ENCODE measurements at places on chromosomes 3 and 15. TPM values are rescaled to one million over a fixed set of nuclear protein-coding genes. Genes with fewer than 3 reads are reported as not detected.

Gene VEPH1
- total RNA-seq = 9.3 TPM

- no peak overlapping the region for H3K27ac ChIP-seq
- no peaks in the 10 kb centered on the region for H3K36me3 ChIP-seq
- H3K4me1 ChIP-seq = no peaks in the 10 kb centered on the region
- peaks cover 2% of the 10 kb centered on the region for H3K27me3 ChIP-seq
- H3K4me3 ChIP-seq = no peak overlapping the region
- DNase-seq = peak; percentile 33
Observed at GRCh38 chr3:157347577-157348303, 88.9 kb upstream of the PTX3 start.

DNA sequence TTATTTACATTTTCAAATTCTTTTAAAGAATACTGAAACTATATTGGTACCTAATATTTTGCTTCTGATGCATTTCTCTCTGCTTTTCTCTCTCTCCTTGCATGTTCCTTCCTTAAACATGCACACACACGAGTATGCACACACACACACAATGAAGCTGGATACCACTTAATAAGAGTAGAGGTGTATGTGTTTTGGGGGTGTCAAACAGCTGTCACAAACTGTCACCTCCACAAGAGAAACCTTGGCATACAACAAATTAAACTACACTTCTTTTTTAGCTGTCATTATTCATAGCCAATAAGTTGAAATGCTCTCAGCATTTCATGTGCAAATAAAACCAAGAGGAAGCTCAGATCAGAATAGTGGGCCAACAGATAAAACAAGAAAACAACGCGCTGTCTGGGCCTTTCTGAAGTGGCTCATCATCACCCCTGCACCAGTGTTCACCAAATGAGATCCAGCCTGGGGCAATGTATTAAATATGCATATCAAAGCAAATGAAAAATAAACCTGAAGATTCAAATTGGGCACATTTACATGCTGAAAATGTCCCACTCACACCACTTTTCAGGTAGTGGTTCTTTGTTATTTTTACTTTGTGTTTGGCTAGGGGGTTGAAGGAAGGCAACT lies 9.7 kb downstream of the MEIS2 start:
- DNase-seq = no peak
- H3K4me3 ChIP-seq = no peak overlapping the region
- H3K27ac ChIP-seq = no peak overlapping the region
- H3K36me3 ChIP-seq = no peaks in the 10 kb centered on the region

DNA sequence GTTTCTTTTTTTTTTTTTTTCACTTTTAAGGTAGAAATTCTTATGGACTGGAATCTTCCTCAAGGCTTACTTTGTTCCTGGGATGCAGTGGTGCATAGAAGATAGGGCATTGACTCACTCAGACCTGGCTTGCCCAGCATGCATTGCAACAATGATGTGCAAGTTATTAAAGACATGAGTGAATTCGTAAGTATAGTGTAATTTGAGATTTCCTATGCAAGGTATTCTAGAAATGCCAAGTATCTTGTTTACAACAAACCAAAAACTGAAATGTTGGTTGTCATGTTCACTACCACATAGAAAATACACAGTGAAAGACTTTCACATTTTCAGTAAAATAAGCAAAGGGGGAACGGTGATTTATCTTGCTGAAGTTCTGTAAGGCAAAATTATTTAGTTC lies 56.5 kb upstream of the FNDC3B start:
- no peak overlapping the region for H3K27ac ChIP-seq
- peaks cover 1% of the 10 kb centered on the region for H3K27me3 ChIP-seq
- no peak overlapping the region for H3K4me3 ChIP-seq
- no peaks in the 10 kb centered on the region for H3K4me1 ChIP-seq
- DNase-seq = no peak

DNA sequence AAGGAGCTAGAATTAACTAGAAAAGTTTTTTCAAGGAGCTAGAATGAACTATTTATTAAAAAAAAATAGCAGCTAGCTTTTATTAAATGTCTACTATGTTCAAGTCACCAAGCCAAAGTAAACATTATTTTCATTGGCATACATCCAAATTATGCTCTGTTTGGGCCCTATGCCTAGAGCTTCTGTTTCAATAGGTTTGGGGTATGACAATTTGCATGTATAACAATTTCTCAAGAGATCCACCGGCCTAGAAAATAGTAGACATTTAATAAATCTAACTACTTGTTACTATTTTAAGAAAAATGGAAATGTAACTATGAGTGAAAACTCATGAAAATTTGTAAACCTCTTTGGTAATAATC lies 8.0 kb downstream of the GABRR3 start:
- H3K36me3 ChIP-seq = no peaks in the 10 kb centered on the region
- no peaks in the 10 kb centered on the region for H3K27me3 ChIP-seq
- DNase-seq = no peak
- no peak overlapping the region for H3K27ac ChIP-seq
- peaks cover 8% of the 10 kb centered on the region for H3K4me1 ChIP-seq
- H3K4me3 ChIP-seq = no peak overlapping the region

- H3K4me3 ChIP-seq = peak overlapping the region; percentile 4
- H3K27ac ChIP-seq = no peak overlapping the region
- H3K27me3 ChIP-seq = peaks cover 2% of the 10 kb centered on the region
- no peaks in the 10 kb centered on the region for H3K4me1 ChIP-seq
Observed at GRCh38 chr3:46429671-46430070, 22.6 kb downstream of the CCRL2 start.

DNA sequence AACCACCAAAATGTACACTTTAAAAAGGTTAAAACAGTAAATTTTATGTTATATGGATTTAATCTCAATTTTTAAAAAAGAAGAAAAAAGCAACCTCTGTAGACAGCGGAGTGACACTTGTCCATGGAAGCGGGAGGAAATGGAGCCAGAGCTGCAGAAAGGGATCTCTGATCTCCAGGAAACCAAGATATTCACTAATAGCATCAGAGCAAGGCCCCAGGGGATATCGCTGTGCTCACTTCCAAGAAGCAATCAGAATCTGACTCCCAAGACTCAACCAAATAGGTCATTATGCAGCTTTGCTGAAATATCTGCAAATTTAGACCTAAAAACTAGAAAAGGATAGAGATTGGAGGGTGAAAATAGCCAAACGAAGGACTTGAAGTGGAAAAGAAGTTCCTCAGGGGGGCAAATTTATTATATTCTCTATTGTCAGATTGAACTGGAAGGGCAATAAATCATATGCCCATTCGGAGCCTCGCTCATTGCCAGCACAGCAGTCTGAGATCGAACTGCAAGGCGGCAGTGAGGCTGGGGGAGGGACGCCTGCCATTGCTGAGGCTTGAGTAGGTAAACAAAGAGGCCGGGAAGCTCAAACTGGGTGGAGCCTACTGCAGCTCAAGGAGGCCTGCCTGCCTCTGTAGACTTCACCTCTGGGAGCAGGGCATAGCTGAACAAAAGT lies 62.0 kb upstream of the ATP2C1 start:
- no peak overlapping the region for H3K27ac ChIP-seq
- no peaks in the 10 kb centered on the region for H3K27me3 ChIP-seq
- peaks cover 12% of the 10 kb centered on the region for H3K4me1 ChIP-seq
- H3K36me3 ChIP-seq = no peaks in the 10 kb centered on the region
- peak; percentile 32 for DNase-seq

Gene ALDH1L1
- total RNA-seq = not detected

- no peak overlapping the region for H3K27ac ChIP-seq
- no peaks in the 10 kb centered on the region for H3K27me3 ChIP-seq
- H3K36me3 ChIP-seq = no peaks in the 10 kb centered on the region
- no peak for DNase-seq
- peak overlapping the region; percentile 96 for H3K4me3 ChIP-seq
Observed at GRCh38 chr3:132659000-132659364, 627 bp downstream of the ACAD11 start.

- no peak overlapping the region for H3K27ac ChIP-seq
- H3K4me1 ChIP-seq = no peaks in the 10 kb centered on the region
- H3K36me3 ChIP-seq = no peaks in the 10 kb centered on the region
Observed at GRCh38 chr3:179091113-179091512, 19.5 kb upstream of the ZMAT3 start.

Gene H1-8
- not detected for total RNA-seq

DNA sequence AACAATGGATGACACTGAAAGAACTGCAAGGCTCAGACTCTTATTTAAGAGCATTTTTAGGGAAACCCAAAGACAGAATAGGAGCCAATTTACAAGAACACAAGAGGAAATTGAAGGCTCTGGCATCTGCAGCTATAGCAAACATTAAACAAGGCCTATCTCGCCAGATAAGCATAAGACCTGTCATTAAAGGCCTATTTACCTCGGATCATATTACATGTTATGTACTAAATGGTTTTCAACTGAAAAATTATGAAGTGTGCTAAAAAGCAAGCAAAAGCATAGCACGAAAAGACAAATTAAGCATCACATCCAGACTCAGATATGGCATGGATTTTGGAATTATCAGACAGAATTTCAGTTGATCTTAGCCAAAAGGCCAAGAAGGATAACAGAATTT lies 617.1 kb downstream of the SQOR start:
- H3K27me3 ChIP-seq = no peaks in the 10 kb centered on the region
- H3K4me3 ChIP-seq = no peak overlapping the region
- no peak for DNase-seq
- H3K36me3 ChIP-seq = no peaks in the 10 kb centered on the region
- no peak overlapping the region for H3K27ac ChIP-seq

Gene DISP2
- total RNA-seq = 44.3 TPM

DNA sequence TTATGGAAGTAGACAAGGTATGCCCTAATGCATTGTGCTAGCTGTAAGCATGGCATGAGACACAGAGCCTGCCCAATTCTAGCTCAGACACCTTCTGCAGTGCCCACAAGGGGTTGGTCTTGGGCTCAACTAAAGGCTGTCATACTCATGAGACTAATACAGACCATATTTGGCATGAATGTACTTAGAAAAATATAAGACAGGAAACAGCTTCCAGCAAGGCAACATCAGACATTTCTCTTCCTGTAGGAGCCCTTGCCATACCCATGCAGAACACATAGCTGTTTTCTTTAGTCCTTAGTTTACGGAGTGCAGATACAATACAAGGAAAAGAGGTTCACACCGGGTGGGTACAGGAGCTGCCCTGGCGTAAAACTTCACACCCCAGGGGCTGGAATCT lies 30.5 kb upstream of the NR1I2 start:
- no peak overlapping the region for H3K4me3 ChIP-seq
- no peaks in the 10 kb centered on the region for H3K4me1 ChIP-seq
- H3K27ac ChIP-seq = no peak overlapping the region

Gene PSTPIP1
- 12.4 TPM for total RNA-seq

Gene ALS2CL
- 0.51 TPM for total RNA-seq

GRCh38 chr3:171458071-171458863 lies 1.9 kb downstream of the TNIK start:
- H3K4me1 ChIP-seq = peaks cover 11% of the 10 kb centered on the region
- no peak for DNase-seq
- no peak overlapping the region for H3K27ac ChIP-seq
- H3K36me3 ChIP-seq = no peaks in the 10 kb centered on the region
- H3K4me3 ChIP-seq = peak overlapping the region; percentile 95

- no peaks in the 10 kb centered on the region for H3K36me3 ChIP-seq
- DNase-seq = no peak
- no peaks in the 10 kb centered on the region for H3K4me1 ChIP-seq
- no peak overlapping the region for H3K27ac ChIP-seq
- no peaks in the 10 kb centered on the region for H3K27me3 ChIP-seq
Observed at GRCh38 chr15:98160236-98160635, 199.7 kb downstream of the ARRDC4 start.

DNA sequence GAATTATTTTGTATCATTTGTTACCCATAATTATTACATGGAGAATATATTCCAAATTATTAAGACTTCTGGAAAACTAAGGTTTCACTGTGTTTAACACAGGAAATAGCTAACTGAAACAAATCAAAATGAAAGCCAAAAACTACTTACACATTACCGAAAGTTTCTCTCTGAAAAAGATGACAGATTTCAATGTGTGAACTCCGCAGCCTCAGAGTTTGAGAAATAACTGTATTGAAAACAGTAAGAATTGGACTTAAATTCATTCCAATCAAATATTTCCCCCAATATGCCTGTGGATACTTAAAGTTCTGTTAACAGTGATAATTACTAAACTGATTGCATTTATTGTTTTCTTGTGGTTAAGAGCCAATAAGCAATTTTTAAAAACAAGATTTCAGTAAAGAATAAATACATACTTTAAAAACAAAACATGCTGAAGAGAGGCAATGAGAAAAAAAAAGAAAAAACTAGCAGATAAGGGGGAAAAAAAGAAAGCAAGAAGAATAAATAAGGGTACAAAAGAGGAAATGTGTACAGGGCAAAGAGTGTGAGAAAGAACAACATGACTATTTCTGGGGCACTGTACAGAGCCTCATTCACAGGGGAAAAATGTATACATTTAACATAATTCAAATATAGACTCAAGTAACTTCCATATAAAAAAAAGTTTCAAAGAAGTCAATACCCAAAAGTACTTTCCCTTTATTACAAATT lies 30.7 kb downstream of the DENND4A start:
- no peaks in the 10 kb centered on the region for H3K27me3 ChIP-seq
- H3K4me3 ChIP-seq = no peak overlapping the region
- no peaks in the 10 kb centered on the region for H3K36me3 ChIP-seq
- H3K4me1 ChIP-seq = peaks cover 2% of the 10 kb centered on the region

- H3K27me3 ChIP-seq = no peaks in the 10 kb centered on the region
- no peaks in the 10 kb centered on the region for H3K36me3 ChIP-seq
- DNase-seq = no peak
- H3K4me1 ChIP-seq = peaks cover 21% of the 10 kb centered on the region
Observed at GRCh38 chr3:167733961-167734497, 663 bp downstream of the PDCD10 start.

- no peaks in the 10 kb centered on the region for H3K27me3 ChIP-seq
- H3K36me3 ChIP-seq = no peaks in the 10 kb centered on the region
- no peak for DNase-seq
- no peaks in the 10 kb centered on the region for H3K4me1 ChIP-seq
- H3K4me3 ChIP-seq = no peak overlapping the region
Observed at GRCh38 chr15:96958721-96959120, 628.2 kb downstream of the NR2F2 start.

Gene LNP1
- 2.0 TPM for total RNA-seq

Gene SLCO3A1
- 27.9 TPM for total RNA-seq

Gene ARL6IP5
- total RNA-seq = 74.0 TPM

Gene LRIG1
- 30.2 TPM for total RNA-seq

Gene GOLGA8Q
- total RNA-seq = not detected
